ENCODE measurements at places on chromosomes 2 and 18.

- DNase-seq, result no peak
- H3K4me3 ChIP-seq, result no peak overlapping the region
- H3K27ac ChIP-seq, result no peak overlapping the region
- H3K27me3 ChIP-seq, result no peaks in the 10 kb centered on the region
Observed at GRCh38 chr2:136179602-136179975, 61.6 kb upstream of the CXCR4 start.

DNA sequence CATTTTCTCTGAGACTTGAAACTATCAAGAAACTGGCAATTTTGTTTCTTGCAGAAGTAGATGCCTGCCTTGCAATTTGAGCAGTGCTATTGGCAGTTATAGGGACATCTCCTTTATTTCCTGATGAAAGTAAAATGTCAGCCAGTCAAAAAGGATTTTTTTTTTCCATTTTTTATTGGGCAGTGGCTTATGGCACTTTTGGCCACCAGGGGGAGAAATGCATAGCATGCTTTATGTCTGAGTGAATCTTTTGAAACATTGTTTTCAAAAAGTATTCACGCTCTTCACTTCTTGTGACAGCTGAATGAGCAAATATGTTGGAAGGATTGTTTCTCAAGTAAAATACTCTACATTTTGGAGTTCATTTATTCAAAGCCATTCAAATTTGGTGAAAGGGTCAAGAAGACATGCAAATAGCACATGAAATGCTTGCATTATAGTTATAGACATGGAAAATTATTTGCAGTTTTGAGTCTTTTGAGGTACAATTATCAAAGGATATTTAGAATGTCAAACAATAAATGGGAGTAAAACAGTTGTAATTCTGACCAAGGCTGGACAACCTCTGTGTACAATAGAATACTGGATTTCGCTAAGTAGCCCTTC lies 491.0 kb downstream of the CDH2 start:
- peaks cover 3% of the 10 kb centered on the region for H3K36me3 ChIP-seq
- no peak overlapping the region for H3K4me3 ChIP-seq
- peaks cover 9% of the 10 kb centered on the region for H3K4me1 ChIP-seq
- peak; percentile 56 for DNase-seq
- H3K27ac ChIP-seq, result peak overlapping the region; percentile 98

DNA sequence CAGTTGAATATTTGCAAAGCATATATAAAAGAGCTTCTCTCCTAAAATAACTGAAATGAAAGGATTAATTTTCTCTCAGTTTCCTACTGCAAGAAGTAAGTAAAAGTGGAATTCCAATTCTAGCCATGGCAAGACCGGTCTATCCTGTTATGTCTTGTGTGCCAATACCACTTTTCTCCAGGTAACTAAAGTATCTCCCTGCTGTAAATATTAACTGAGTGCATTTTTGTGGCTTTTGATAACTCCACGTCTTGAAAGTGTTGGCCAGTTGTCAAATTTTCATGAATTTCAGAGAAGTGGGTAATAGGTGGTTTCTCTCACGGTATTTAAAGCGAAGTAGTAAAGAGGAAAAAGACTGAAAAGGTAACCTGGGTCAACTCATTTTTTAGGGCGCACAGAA lies 225.9 kb downstream of the NEDD4L start:
- H3K4me1 ChIP-seq, result peaks cover 46% of the 10 kb centered on the region
- no peak overlapping the region for H3K27ac ChIP-seq
- DNase-seq, result no peak
- H3K27me3 ChIP-seq, result peaks cover 3% of the 10 kb centered on the region
- H3K4me3 ChIP-seq, result no peak overlapping the region
- no peaks in the 10 kb centered on the region for H3K36me3 ChIP-seq

DNA sequence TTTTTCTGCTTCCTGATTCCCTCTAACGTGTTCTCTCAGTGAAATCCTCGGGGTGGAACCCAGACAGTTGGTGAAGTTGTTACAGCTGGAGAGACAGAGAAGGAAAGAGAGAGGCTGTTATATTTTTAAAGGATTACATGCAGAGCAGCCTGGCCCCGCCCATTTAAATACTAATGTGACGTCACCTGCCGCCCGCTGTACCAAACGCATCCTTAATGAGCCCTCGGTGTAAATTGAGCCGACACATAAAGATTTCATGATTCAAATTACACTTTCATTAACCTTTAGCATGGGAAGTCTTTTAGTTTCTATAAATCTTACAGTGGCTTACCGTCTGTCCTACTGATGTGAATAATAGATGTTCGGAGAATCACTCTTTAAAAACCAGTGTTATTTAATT lies 164.0 kb upstream of the SIX3 start:
- H3K36me3 ChIP-seq, result peaks cover 10% of the 10 kb centered on the region
- peak; percentile 44 for DNase-seq
- H3K4me1 ChIP-seq, result peaks cover 31% of the 10 kb centered on the region
- peak overlapping the region; percentile 15 for H3K27ac ChIP-seq
- H3K27me3 ChIP-seq, result peaks cover 5% of the 10 kb centered on the region

DNA sequence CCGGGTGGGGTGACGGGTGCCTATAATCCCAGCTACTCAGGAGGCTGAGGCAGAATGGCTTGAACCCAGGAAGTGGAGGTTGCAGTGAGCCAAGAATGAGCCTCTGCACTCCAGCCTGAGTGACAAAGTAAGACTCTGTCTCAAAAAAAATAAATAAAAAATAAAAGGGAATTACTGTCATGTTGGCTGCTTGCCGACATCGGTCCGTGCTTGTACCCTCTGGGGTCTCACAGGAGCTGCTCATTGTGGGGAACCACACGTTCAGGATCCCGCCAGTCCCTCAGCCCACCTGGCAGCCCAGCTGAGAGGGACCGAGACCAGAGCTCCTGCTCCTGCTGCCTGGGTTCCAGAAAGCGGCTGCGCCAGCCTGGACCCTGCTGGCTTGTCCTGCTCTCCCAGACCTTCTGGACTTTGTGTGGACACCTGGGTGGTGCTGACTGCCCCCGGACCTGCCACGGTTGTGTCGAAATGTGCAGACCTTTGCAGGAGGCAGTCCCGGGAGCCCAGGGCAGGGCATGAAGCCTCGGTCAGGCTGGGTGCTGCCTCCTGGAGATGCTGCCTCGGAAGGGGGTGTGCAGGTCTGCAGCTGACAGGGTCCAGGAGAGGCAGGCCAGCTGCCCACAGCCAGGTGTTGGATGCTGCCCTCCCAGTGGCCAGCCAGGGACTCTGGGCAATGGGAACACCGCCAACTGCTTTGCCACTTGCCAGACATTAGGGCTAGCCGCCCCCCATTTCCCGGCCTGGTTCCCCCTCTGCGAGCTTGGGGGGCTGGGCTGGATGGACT lies 16.4 kb downstream of the KLF11 start:
- H3K4me1 ChIP-seq, result peaks cover 11% of the 10 kb centered on the region
- H3K36me3 ChIP-seq, result no peaks in the 10 kb centered on the region
- DNase-seq, result no peak

DNA sequence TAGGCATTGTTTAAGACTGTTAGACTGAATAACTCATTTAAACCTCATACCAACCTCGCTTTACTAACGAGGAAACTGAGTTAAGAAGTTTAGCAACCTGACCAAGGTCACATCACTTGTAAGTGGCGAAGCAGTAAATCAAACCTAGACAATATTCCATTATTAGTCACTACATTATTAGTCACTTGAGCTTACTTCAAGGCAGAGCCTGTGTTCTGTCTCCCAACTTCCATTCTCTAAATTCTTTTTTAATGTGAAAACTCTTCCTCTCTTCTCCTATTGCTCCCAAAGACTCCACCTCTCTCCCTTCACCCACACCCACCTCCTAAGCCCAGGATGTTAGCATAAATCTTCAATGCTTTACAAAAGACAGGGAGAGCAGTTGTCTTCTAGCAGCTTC lies 156.5 kb downstream of the ARL6IP6 start:
- no peaks in the 10 kb centered on the region for H3K36me3 ChIP-seq
- H3K27ac ChIP-seq, result no peak overlapping the region
- no peaks in the 10 kb centered on the region for H3K4me1 ChIP-seq
- H3K27me3 ChIP-seq, result peaks cover 3% of the 10 kb centered on the region
- no peak overlapping the region for H3K4me3 ChIP-seq

- H3K4me3 ChIP-seq, result no peak overlapping the region
- H3K36me3 ChIP-seq, result no peaks in the 10 kb centered on the region
- no peaks in the 10 kb centered on the region for H3K4me1 ChIP-seq
- no peak overlapping the region for H3K27ac ChIP-seq
- no peaks in the 10 kb centered on the region for H3K27me3 ChIP-seq
- DNase-seq, result no peak
Observed at GRCh38 chr2:211901226-211901846, 637.3 kb downstream of the ERBB4 start.
